ENCODE measurements at places on chromosomes 7 and 10.

DNA sequence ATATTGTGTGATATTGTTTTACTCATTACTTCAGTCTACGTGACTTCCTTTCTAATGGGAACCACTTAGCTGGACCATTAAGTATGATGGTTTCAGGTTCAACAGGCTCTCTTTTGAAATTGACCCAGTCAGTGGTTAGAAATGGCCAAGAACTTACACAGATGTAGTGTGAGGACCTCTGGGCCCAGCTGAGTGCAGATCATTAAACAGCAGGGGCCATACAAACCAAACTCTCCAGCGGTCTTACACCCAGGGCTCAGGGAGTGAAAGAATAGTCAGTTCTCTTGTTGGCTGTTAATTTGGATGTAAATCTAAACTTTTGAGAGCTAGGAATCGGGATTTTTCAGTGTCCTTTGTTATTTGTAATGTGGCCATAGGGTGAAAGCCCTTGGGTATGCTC is 107.3 kb downstream of the CELF2 start:
- DNase-seq: no peak

- DNase-seq: no peak
Observed at GRCh38 chr10:132346806-132347205, 14.8 kb downstream of the LRRC27 start.

GRCh38 chr7:7902845-7903244 is 65.8 kb upstream of the GLCCI1 start:
- no peak for DNase-seq

- DNase-seq: peak; percentile 78
Observed at GRCh38 chr10:30529373-30529998, 95.5 kb downstream of the MAP3K8 start.

DNA sequence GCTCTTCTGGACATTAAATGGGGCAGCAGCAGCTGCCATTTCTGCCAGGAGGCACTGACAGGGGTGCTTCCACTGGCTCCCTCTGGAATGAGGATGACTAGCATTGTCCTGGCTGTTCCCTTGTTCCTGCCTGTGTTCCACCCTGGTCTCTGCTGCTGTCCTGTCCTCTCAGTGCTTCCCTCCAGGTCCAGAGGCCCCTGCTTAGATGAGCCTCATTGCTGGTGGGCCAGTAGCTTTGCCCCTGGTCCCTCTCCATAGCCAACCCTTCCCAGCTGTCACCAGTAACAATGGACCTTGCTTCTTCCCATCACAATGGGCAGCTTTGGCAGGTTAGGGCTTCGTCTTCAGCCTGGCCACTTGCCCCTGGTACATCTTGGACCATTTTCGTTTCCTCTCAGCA is 561.1 kb downstream of the TCERG1L start:
- DNase-seq: no peak

DNA sequence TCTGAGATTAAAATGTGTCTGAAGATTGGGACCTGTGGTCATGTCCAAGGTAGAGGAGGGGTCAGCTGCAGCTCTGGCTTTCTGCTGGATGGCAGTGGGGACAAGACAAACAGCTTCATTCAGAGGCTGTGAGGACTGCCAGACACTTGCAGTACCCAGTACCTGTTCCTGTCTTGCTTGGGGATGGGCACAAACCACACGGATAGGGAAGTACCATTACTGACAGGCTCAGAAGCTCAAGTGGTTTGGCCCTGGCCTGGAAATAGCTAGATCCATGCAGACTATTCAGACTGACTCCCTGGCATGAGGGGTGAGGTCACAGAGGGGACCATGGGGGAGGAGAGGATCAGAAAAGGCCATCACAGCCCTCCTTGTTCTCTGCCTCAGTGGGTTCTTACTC is 56.0 kb upstream of the COMTD1 start:
- no peak for DNase-seq

DNA sequence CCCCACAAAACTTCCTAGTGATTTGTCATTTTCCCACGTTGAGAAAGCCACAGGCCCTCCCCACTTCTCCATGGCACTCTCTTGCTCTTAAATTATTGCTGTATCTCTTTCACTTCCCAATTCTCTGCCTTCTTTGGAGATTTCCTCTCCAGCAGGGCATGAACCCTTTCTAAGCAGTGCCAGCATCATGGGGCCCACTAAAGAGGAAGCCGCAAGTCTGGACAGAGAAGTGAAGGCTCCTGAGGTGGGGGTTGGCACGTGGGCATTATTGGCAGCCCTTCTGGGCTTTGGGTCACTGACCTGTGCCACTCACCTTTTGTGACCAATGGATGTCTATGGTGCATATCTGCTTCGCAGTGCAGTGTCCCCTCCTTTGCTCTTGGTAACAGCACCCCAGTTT is 97.7 kb upstream of the TCF7L2 start:
- peak; percentile 57 for DNase-seq

DNA sequence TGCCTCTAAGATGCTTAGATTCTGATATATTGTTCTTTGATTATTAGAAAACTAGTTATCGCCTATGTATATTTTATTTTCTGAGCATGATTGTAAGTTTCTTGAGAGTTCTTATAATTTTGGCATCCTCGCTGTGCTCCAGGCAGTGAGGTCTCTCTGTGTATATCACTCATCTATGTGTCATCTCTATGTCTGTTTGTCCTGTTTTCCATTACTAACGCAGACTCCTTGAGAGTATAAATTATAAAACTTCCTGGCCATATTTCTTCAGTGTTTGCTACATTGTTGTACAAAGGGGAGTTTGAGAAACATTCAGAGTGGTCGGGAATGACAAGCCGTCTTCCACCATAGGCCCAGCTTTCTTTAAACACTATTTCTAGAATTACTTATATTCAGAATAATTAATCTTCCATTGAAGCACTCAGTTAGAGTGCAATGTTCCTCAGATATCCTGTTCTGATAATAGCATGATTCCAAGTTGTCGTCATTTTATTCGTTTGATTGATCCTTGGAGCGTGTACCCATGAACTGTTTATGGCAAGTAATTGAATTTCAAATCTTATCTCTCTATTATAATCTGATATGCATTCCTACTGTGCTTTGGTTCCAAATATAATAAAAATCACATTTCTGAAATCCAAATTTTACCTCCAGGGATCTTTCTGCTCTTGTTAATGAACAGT is 206.6 kb downstream of the BAMBI start:
- no peak for DNase-seq

GRCh38 chr10:34653530-34653929 is 161.6 kb downstream of the PARD3 start:
- no peak for DNase-seq

DNA sequence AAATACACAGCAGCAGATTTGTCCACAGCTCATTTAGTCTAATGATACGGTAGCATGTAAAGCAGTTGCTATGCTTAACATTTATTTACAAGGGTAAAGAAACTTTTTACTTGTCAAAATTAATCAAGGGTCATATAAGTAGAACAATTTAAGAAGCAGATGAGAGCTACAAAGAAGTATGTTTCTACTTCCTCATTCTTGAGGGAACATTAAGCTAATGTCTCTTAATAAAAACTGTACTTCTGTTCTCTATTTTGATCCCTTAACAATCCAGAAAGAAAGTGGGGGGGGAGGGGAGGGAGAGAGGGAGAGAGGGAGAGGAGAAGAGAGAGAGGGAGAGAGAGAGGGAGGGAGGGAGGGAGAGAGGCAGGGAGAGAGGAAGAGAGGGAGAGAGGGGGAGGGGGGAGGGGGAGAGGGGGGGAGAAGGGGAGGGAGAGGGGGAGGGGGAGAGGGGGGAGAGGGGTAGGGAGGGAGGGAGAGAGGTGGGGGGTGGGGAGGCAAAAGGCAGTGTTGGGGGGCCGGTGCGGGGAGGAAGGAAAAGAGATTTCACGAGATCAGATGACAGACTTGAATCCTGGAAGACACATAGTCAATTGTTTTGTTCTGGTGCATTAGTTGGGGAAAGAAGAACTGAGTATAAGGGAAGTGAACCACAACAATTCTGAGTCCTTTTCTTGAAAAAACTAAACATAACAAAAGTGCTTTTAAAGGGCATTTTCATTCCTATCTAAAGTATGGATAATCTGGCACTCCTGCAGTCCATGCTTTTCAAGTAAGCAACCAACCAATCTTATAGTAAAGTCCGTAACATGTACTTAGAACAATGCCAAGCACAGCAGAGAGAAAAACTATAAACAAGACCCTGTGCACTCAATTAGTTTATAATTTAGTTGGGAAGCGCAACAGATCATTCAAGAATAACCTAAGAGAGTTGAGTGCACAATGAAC is 128.0 kb downstream of the USP6NL start:
- DNase-seq: no peak

DNA sequence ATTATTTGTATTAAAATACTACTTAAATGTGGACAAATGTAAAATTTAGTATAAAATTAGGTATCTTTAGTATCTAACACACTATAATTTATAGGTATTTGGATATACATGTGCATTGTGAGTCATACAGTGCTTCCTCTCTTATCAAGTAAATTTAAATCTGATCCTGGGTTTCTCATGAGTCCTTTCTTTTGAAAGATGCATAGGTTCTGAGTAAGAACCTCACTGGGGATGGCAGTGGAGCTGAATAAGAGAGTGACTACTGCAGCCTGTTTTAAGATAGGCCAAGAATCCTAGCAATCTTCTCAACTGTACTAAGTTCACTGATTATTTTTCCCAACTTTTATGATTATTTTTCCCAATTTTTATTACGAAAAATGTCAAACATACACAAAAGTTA is 16.2 kb downstream of the CEP55 start:
- DNase-seq: no peak

DNA sequence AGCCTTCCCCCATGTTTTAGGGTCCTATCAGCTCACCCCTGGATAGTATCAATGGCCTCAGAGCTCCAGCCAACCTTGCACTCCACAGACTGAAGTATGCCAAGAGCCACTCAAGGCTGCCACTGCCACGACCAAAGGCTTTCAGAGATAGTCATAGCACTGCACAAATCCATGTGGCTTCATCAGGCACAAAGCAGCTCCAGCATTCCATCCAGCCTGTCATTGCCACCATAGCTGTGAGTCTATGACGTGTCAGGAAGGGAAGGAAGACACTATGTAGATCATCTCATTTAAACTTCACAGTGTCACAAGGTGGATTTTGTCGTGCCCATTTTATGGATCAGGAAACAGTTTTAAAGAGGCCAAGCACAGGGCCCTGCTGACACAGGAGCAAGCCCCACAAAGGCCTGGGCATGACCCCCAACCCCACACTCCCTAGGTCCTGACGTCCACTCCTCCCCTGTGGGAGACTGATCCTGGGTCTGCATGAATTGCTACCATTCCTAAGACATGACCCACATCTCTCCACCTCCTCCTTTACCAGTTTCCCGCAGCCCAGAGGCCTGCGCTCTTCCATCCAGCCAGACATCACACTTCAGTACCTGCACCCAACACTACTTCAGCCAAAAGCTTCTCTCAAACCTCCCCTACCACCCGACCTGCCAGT is 119.4 kb downstream of the DIP2C start:
- no peak for DNase-seq
